ENCODE measurements at places on chromosomes 2 and 18.

DNA sequence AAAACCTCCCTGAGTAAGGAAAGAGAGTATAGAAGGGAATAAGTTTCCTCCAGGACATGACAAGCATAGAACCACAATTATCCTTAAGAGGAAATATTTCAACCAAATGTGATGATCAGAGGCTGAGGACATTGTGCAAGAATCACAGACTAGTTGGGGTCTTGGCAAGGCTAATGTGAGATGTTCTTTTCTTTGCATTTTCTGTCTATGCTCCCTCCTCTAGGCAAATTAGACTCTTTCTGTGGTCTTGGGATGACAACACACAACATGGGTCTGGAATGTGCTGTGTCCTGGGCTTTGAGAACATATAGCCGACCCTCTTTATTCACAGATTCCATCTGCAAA is 32.0 kb upstream of the IL1RL1 start:
- no peak for DNase-seq

DNA sequence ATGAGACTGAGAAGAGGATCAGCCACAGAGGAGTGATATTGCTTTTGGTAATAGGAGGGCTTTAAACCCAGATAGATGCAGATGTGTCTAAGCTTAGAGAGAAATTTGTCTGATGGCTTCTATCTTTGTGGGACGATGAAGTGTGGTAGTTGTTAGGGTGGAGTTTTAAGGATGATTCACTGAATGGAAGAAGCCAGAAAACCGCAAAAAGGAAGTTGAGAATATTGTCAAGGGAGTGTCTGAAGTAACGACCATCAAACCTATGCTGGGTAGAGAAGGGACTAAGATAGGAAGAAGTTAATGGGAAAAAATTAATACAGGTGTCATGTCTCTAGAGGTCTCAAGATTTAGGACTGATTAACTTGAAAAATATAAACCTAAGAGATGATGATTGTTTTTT is 195.6 kb upstream of the MC4R start:
- DNase-seq: no peak

GRCh38 chr2:216492597-216493333 is 5.9 kb upstream of the RPL37A start:
- no peak for DNase-seq

GRCh38 chr2:47232738-47233415 is 77.8 kb upstream of the STPG4 start:
- DNase-seq: no peak

- no peak for DNase-seq
Measured at GRCh38 chr18:23719634-23720201, 30.5 kb downstream of the LAMA3 start.

DNA sequence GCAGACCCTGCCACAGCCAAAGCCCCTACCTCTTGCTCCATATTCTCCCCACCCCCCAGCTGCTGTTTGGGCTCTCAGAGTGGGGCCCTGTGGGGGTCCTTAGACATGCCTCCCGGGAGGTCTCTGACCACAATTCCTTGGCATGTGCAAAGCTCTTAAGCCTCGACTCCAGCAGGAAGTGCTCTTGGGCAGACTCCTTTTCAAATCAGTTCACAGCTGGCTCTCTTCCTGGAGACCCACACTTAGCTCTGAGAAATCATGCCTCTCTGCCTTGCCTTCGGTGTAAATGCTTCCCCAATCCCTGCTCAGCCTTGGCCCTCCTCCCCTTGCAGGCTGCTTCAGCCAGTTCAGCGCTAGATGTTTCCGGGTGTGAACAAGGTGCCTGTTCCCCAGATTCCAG is 46.9 kb downstream of the NGEF start:
- DNase-seq: no peak

GRCh38 chr18:62518460-62519375 is 4.1 kb upstream of the ZCCHC2 start:
- no peak for DNase-seq

DNA sequence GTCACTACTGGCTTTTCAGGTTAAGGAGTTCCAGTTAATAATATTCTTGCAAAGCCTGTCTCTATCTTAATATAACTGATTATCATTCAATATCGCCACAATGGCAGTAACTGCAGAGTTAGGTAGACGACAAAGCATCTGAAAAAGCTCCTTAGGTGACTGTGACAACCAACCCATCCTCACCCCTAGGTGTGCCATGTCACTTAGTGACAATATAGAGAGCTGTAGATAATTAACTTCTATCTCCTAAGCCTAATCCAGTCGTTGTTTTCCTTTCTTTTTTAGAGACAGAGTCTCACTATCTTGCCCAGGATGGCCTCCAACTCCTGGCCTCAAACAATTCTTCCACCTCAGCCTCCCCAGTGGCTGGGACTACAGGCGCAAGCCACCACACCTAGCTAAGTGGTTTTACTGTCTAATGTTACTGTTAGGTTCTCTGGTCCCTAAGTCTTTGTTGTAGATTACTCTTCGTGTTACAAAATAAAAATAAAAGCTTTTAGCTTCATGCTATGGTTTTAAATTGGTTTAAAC is 65.2 kb downstream of the SPIRE1 start:
- DNase-seq: no peak

DNA sequence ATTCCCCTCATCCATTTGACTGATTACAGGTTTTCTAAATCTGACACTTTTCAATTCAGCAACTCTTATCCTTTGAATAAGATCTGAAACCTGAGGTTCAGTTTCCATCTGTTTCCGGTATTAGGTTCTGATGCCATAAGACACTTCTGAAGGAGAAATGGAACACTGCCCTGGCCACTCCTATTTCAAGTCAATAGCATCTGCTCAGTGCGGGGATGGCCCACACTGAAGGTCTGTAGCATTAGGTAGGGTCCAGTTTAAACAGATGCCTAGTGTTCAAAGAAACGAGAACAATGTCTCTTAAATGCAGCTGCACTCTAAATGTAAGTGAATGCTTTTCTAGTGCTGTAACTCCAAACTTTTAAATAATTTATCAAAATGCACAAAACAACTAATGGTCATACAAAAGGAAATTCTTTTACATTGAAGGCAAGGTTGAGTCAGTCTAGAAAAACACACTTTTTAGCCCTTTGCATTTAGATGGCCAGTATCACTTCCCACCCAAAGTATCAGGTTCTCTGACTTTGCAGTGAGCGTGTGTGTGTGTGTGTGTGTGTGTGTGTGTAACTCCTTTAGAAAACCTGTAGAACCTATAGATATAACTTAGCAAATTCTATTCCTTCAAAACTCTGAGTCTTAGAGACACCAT is 78.2 kb downstream of the STK39 start:
- no peak for DNase-seq

DNA sequence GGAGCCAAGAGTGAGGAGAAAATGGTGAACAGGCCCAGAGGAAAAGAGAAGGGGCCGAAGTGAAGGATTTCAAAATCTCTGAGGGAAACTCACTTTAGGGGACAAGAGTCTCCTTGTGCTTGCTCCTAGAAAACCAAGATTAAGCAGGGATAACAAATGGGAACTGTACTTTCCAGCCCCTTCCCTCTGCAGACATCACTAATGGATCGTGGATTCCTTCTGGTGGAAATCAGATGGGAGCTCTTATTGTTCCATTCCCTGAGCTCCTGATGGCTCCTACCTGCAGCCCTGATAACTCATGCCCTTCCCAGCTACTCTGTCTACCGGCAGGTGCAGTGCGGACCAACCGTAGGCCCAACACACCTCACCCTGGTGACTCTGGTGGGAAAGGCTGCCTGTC is 20.6 kb upstream of the RESP18 start:
- no peak for DNase-seq

DNA sequence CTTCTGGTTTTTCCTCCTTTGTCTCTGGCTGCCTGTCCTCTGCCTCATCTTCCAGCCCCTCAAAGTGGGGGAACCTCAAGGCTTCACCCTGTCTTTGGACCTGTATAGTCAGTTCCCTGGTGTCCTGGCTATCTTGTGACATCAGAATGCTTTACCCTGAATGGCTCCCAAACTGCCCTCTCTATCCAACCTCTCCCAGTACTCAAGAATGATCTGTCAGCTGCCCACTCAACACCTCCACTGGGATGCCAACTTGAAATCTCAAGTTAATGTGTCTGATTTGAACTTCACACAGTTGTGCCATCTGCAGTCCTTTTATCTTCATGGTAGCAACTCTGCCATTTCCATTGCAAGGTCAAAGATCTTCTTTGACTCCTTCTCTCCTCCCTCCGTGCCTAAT is 43.8 kb downstream of the UBE2F start:
- DNase-seq: no peak

GRCh38 chr2:23065210-23065609 is 319.8 kb upstream of the KLHL29 start:
- no peak for DNase-seq

DNA sequence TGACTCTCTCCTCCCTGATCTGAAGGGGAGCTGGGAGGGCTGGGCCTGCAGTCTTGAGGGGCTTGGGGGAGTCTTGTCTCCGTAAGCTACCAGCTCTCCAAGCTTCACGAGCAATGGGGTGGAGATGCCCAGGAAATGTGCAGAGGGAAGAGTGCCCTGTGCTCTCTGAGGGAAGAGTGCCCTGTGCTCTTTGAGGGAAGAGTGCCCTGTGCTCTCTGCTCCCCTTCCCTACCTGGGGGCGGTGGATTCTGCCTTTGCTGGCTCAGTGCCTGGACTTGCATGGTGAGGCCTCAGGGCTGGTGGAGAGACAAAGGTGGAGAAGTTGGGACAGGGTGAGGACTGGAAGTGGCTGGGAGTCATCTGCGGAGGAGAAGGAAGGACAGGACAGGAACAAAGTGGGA is 72.7 kb downstream of the TWIST2 start:
- no peak for DNase-seq

GRCh38 chr2:36389091-36389564 is 33.5 kb downstream of the CRIM1 start:
- DNase-seq: no peak

- DNase-seq: no peak
Measured at GRCh38 chr18:44693030-44693784, 12.5 kb downstream of the SETBP1 start.

GRCh38 chr2:166449439-166449838 is 44.6 kb downstream of the SCN7A start:
- no peak for DNase-seq

DNA sequence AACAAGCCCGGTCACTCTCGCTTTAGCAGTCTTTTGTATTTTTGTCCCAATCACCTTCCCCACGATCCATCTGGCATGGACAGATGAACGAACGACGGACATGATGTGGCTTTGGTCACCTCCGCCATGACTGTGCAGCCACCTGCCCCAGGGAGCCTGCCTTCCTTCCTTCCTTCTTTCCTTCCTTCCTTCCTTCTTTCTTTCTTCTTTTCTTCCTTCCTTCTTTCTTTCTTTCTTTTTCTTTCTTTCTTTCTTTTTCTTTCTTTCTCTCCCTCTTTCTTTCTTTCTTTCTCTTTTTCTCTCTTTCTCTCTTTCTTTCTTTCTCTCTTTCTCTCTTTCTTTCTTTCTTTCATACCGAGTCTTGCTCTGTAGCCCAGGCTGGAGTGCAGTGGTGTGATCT is 39.0 kb downstream of the ATP8B1 start:
- DNase-seq: no peak

DNA sequence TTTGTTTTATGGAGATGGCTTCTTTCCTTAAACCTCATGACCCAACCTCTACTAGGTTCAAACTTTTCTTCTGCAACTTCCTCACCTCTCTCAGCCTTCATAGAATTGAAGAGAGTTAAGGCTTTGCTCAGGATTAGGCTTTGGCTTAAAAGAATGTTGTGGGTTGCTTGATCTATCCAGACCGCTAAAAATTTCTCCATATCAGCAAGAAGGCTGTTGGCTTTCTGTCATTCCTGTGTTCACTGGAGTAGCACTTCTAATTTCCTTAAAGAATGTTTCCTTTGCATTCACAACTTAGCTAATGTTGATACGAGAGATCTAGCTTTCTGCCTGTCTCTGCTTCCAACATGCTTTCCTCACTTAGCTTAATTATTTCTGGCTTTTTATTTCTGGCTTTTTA is 58.1 kb upstream of the KYNU start:
- DNase-seq: no peak

DNA sequence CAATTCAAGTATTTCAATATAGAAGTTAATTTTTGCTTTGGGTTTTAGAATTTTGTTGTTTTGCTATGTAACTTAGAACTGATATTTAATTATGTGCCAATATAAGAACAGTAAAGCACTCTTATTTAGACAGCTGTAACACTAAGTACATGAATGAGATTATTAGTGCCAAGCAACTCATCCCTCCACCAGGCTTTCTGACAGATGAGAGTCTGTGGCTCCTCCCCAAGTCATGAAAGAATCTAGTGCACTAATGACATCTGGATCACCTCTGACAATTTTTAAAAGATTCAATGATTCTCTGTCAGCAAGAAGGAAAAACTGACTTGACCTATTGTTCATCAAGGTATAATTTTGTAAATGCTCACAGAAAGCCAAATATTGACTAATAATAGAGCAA is 67.8 kb downstream of the TMEFF2 start:
- DNase-seq: no peak

DNA sequence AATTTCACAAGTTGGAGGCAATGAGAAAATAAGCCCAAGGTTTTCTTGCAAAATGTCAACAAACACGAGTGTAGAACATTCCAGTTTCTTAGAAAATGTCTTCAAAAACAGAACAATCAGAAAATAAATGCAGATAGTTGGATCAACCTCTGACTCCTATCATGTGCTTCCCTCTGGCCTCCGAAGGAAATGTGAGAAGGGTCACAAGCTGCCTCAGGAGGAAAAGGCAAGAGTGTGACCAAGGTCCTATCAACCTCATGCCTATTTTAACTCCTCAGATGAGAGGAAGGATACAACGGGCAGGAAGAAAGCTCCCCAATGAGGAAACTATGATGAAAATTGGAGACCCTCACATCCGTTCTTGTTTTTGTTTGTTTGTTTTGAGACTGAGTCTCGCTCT is 7.9 kb downstream of the SCYGR5 start:
- no peak for DNase-seq

- DNase-seq: no peak
Measured at GRCh38 chr2:70716951-70717350, 51.0 kb downstream of the ADD2 start.

GRCh38 chr18:10565835-10566234 is 40.0 kb downstream of the NAPG start:
- DNase-seq: no peak

DNA sequence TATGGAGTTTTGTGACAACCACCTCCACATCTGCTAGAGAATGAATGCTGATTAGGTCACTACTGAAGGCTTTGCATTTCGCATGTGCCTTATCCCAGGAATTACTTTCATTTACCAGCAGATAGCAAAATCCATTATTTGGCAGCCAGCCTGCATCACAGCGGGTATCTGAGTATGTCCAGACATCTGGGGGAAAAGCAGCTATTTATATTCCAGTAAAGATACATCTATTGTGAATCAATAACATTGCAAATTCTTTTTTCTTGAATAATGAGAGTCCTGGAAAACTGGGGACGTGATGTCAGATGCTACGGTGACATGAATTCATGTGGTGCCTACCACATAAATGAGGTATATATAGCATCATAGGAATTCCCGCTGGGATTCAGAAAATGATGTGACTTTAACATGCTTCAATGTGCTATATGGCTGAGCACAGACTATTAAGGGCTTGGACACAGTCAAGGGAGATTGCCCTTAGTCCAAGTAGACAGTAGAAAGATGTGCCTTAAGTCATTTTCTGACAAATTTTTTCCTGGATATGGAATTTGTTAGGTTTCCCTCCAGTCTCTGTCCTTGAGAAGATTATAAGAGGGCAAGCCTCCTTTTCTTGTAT is 84.2 kb upstream of the CD302 start:
- DNase-seq: no peak

- DNase-seq: no peak
Measured at GRCh38 chr2:240929364-240930095, 23.4 kb downstream of the CROCC2 start.

- no peak for DNase-seq
Measured at GRCh38 chr2:44947028-44947375, 5.5 kb downstream of the SIX3 start.

GRCh38 chr2:69902213-69902922 is 8.6 kb downstream of the SNRNP27 start:
- no peak for DNase-seq
